ENCODE measurements at places on chromosomes 6 and 20.

DNA sequence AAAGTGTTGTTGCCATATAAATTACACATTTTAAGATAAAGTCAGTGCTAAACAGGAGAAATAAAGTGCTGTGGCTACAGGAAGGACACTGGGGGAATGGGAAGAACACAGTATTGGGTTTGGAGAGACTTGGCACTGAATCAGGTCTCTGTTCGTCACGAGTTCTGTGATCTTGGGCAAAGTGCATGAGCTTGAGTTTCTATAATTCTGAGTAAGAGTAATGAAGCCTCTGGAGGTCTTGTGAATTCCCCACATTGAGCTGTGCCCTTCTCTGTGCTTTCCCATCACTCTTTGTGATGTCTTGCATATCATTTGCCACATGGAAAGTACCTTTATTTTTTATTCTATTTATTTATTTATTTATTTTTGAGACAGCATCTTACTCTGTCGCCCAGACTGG is 16.8 kb upstream of the EEF1A1 start:
- DNase-seq, result no peak

GRCh38 chr6:142872376-142872775 is 72.6 kb downstream of the HIVEP2 start:
- DNase-seq, result no peak

GRCh38 chr6:133854364-133855275 is 34.3 kb upstream of the TCF21 start:
- DNase-seq, result no peak

GRCh38 chr6:21612067-21612745 is 18.7 kb downstream of the SOX4 start:
- DNase-seq, result no peak

- no peak for DNase-seq
Measured at GRCh38 chr6:135423649-135424128, 73.9 kb downstream of the AHI1 start.

DNA sequence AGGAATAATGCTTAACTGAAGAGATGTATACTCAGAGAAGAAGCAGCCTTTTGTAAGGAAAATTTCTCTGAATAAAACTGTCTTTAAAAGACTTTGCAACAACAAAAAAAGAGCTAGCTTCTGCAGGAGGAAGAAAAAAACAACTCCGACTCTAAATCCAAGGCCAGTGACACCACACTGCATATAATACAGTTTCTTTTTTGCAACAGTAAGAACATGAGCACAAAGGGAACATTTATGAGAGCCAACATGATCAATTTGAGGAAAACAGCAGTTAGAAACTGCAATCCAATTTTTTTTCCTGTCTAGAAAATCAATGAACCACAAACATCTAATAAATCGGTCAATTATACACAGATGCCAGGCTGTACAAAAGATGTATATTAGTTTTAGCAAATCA is 42.9 kb upstream of the UST start:
- DNase-seq, result no peak

Data from stimulated activated CD4-positive, alpha-beta T cell treated with anti-CD3 and anti-CD28 coated beads, Interleukin-1b, Interleukin-23, amount 100 ng/mL, for 1 hour (primary cell).